Activated CD8-positive, alpha-beta T cell treated with anti-CD3 and anti-CD28 coated beads, Interleukin-2, amount 10 ng/mL, durations not matched to agents 7 days and 5 days (primary cell): ENCODE measurements at places on chromosomes 11 and 22. TPM values are rescaled to one million over a fixed set of nuclear protein-coding genes. Genes with fewer than 3 reads are reported as not detected.

GRCh38 chr11:27635567-27636037, 64.7 kb downstream of the BDNF start:
- no peak for DNase-seq

DNA sequence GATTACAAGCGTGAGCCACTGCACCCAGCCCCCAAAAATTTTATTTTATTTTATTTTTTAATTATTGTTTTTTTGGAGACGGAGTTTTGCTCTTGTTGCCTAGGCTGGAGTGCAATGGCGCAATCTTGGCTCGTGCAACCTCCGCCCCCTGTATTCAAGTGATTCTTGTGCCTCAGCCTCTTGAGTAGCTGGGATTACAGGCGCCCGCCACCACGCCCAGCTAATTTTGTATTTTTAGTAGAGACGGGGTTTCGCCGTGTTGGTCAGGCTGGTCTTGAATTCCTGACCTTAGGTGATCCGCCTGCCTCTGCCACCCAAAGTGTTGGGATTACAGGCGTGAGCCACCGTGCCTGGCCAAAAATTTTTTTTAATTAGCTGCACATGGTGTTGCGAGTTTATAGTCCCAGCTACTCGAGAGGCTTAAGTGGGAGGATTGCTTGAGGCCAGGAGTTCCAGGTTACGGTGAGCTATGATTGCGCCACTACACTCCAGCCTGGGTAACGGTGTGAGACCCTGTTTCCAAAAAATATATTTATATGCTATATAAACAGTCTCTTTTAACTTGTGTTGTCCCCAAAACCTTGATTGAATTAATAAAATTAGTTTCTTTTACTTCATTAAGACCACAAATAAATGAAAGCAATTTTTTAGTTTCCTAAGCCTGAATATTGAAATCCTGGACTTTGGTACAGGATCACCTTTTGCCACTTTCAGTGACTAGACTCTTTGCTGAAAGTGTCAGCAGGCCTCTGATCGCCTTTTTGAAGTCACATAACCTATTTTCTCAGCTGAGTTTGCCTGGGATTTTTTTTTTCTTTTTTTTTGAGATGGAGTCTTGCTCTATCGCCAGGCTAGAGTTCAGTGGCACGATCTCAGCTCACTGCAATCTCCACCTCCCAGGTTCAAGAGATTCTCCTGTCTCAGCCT, 16.2 kb downstream of the ATG13 start:
- DNase-seq, result no peak

GRCh38 chr11:101188173-101188572, 58.6 kb upstream of the PGR start:
- no peak for DNase-seq

GRCh38 chr22:45329530-45329936, 19.8 kb downstream of the FAM118A start:
- DNase-seq, result no peak

GRCh38 chr11:89235976-89236375, 58.3 kb downstream of the TYR start:
- no peak for DNase-seq

- DNase-seq, result peak; percentile 84
Measured at GRCh38 chr22:23767673-23768548, at the start of gene CHCHD10. Gene CHCHD10, minus strand, starts transcription at chr22:23767972. Its CDS starts 98 bp downstream, at chr22:23767874.

- no peak for DNase-seq
Measured at GRCh38 chr22:49688516-49689254, 139.0 kb downstream of the BRD1 start.

GRCh38 chr11:63844836-63845235, 5.9 kb downstream of the MARK2 start:
- no peak for DNase-seq

- DNase-seq, result no peak
Measured at GRCh38 chr22:33811686-33812085, 108.6 kb downstream of the LARGE1 start.

GRCh38 chr11:61975638-61976419, 8.4 kb upstream of the FTH1 start:
- DNase-seq, result peak; percentile 14

- DNase-seq, result no peak
Measured at GRCh38 chr11:125123194-125123946, 11.9 kb upstream of the TMEM218 start.

DNA sequence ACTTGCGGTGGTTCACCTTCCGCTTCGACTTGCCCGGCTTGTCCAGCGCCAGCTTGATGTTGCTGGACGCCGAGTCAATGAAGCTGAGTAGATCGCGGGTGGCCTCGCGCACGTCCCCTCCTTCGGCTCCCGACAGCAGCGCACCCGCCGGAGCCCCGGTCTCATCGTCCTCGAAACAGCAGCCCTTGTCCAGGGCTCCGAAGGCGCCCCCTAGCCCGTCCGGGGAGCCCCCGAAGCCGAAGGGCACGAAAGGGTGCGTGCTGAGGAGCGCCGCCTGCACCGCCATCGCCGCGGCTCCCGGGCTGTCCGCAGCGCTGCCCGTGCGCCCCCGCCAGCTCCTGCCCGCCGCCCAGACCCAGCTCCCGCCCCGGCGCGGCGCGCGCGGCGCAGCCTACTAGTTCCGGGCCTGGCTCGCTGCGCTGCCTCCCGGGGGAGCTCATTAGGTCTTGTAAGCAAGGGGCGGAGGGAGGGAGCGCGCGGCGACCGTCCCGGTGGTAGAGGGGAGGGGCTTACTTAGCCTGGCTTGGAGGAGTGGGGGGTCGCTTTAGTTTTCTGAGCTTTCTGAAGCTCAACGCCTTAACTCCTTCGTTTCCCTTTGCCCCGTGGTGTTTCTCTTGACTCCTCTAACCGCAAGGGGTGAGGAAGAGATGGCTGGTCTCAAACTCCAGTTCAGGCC, at the start of gene FAM181B:
FAM181B (minus strand) TSS at position 421 of the 676 bp plus-strand sequence; CDS start at position 286, 135 bp downstream.
- DNase-seq, result peak; percentile 42

DNA sequence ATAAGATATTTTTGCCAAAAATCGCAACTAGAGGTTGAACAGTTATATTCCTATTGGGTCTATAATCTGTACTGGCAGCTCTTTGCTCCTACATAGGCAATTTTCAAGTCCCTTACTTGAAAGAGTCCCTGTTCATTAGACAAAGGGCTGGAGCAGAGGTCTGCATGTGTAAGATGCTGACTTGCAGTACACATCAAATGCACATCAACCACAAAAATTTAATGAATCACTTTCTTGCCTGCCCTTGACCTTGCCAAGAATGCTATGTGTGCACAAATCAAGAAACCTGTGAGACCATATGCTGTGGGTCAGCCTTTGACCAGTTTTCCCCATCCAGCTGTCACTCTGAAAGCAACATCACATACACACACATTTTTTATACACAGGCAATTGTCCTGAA, 661.5 kb downstream of the LRRC4C start:
- no peak for DNase-seq

DNA sequence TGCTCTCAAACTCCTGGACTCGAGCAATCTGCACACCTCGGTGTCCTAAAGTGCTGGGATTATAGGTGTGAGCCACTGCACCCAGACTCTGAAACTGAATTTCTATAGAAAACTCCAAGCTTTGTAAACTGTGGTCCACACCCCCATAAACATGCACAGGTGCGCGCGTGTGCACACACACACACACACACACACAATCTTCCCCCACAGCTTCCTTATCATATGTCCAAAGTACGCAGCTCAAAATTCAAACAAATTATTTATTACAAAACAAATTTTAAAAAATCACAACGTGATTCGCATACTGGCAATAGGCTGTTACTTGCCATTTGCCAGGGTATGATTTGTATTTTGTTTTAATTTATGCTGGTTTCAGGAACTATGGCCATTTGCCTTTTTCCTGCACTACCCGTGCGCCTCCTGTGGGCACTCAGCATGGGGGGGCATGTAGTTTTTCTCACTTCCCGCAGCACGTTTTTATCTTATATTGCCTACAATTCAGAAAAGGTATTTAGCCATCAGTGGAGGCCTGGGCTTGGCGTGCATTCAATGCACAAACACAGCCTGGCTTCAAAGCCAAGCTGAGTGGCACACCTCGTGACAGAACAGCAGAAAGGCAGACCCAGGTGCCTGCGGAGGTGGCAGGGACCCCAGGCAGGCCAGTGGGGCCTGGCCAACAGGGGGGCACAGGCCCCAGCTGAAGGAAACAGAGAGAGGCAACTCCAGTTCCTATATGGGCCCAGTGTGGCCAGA, 10.8 kb upstream of the SNX32 start:
- DNase-seq, result no peak

GRCh38 chr22:49004484-49005399, 822.9 kb downstream of the BRD1 start:
- peak; percentile 5 for DNase-seq

- DNase-seq, result no peak
Measured at GRCh38 chr22:45228401-45228754, 12.3 kb downstream of the KIAA0930 start.

DNA sequence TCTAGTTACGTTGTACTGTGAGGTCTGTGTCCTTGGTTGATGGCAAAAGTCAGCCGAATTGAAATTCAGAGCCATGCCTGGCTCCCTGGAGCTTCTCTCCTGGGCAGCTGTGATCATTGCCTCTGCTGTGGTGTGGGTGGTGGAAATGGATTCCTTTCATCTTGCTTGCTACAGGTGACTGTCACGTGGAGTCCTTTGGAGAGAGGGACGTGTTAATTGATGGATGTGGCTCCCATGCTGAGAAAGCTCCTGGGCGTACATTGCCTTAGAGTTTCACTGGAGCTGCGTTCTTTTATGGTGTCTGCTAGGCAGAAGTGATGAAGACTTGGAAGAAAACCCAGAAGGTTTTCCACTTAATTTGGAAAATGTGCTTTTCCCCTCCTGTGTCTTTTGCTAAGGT, 41.9 kb upstream of the PPP6R3 start:
- DNase-seq, result no peak

DNA sequence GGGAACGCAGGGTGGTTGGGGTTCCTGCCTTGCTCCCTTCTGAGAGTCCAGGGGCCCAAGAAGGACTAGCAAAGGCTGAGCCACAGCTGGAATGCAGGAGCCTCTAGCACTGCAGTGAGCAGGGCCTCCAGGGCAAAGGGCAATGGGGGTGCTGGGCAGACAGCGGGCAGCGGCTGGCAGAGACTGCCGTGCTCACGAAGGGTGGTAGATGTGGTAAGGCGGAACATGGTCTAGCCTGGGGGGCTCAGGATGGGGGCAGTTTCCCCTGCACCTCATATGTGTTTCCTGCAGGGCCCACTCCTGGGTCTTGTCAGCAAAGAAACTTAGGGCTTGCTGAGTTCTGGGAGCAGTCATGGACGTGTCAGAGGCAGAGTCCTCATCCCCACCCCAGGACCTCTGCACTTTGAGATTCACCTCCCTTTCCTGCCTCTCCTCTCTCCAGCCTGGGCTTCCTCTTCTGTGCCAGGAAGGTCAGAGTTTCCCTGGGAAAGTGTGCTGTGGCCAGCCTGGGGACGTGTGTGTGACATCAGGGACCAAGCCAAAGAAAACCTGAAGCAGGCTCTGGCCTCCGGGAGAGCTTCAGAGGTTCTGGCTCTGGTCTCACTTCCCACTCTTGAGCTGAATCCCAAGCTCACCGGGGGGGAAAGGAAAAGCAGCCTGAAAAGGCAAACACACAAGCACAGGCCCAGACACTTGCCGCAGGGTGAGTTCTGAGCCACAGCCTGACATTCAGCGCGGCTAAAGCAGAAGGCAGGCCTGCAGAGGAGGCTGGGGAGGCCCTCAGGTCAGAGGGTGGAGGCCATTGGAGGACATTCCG, 4.4 kb downstream of the MOGAT2 start:
- DNase-seq, result no peak

GRCh38 chr11:107252429-107253161, 205.0 kb downstream of the CWF19L2 start:
- DNase-seq, result no peak

DNA sequence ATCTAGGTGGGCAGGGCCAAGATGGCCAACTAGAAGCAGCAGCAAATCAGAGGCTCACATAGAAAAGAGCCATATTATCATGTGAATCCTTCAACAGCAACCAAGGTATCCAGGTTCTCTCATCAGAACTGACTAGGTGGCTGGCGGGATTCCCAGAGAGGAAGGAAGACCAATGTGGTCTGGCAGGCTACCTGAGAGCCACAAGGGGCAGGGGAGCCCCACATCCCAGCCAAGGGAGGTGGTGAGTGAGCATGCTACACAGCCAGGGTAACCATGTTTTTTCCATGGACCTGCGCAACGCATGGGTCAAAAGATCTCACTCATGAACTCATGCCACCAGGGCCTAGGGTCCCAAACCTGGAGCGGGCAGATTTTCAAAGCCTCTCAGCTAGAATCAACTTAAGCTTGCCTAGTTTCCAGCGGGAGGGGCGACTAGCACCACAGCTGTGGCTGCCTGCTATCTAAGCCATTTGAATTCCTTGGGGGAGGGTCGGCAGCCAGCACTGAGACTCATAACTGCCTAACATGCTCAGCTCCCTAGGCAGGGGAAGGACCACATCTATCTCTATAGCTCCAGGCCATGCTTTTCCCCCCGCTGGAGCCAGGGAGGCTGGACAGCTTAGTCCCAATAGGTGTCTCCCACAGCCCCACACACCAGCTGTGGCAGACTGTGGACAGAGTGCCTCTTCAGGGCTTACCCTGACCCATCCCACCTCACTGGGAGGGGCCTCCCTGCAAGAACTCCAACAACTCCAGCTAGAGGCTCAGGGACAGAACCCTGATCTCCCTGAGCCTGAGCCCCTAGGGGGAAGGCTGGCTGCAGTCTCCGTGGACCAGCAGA, 28.7 kb upstream of the CASP12 start:
- DNase-seq, result no peak

DNA sequence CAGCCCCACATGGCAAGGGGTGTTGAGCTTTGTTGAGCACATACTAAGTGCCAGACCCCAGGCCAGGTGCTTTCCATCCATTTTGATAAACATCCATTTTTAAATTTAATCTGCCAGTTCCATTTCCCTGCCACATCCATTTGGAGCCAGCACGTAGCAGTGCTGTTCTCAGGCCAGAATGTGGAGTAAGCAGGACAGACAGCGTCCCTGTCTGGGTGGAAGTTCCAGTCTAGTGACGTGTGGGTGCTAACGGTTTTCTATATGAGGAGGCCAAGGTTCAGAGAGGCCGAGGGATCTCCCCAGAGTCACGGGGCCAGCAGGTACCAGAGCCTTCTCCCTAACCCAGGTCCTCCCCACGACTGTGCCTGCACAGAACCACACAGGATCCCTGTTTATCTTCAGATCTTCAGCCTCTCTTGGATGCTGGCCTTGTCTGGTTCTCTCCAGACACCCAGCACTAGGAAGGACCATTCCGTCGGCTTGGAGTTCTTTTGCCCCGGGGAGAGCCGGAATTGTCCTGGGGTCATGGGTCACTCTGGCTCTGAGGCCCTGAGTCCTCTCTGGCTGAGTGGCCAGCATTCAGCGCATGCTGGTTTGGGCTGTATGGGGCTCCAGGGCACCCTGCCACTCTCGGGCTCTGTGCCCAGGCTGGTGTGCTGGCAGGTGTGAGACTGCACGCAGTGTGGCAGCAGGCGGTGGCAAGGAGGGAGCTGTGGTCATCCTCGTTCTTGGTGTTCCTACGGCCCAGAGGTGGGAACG, 63.6 kb upstream of the PPARA start:
- no peak for DNase-seq

GRCh38 chr11:61828629-61829407, 718 bp downstream of the FADS2 start:
- peak; percentile 67 for DNase-seq

The CADM1 gene
- total RNA-seq, result 0.74 TPM

The SEZ6L gene
- not detected for total RNA-seq

The TMEM123 gene
- 461 TPM for total RNA-seq

The C22orf15 gene
- 1.4 TPM for total RNA-seq

The FAM111B gene
- total RNA-seq, result 69.0 TPM

The INPP5J gene
- not detected for total RNA-seq

The GAB2 gene
- 7.6 TPM for total RNA-seq

The LUZP2 gene
- total RNA-seq, result not detected

The OR9G4 gene
- total RNA-seq, result not detected

The CTSF gene
- total RNA-seq, result 0.90 TPM

The YAP1 gene
- not detected for total RNA-seq

The APOL1 gene
- total RNA-seq, result 37.4 TPM

The CCDC89 gene
- total RNA-seq, result 0.23 TPM

The MRGPRF gene
- total RNA-seq, result not detected

The OR52B6 gene
- total RNA-seq, result not detected

The KIAA0930 gene
- 52.4 TPM for total RNA-seq
